ENCODE measurements at places on chromosomes 2 and 18.

DNA sequence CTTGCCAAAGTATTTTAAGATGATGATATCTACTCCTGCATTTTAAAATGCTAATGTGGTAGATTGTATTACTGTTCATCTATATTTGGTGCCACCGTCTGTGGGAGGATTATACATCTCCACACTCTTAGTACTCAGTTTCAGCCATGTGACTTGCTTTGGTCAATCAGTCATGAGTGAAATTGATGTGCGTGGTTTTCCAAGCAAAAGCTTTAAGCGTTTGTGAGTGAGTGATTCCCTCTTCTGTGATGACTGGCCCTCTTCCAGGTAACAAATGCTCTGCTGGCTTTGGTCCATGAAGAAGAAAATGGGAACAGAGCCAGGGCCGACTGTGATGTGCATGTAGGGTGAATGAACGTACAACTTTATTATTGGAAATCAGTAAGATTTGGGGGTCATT lies 330.4 kb downstream of the LPIN1 start:
- DNase-seq = no peak

DNA sequence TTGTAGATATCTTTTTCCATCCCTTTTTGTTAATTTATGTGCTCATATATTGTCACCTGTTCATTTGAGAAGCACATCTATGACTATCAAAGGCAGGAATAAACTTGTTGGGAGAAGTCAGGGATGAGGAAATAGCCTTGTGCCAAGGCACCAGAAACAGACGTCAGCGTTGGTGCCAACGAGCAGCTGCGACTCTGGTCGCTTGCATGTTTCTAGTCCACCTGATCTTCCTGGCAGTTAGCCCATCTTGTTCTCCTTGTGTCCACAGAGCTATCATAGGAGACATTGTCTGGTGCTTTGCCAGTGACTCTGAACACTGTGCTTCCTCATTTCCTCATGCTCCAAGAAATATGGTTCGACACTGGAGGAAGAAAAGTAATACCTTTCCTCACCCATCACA lies 374.4 kb downstream of the PTPRM start:
- no peak for DNase-seq

DNA sequence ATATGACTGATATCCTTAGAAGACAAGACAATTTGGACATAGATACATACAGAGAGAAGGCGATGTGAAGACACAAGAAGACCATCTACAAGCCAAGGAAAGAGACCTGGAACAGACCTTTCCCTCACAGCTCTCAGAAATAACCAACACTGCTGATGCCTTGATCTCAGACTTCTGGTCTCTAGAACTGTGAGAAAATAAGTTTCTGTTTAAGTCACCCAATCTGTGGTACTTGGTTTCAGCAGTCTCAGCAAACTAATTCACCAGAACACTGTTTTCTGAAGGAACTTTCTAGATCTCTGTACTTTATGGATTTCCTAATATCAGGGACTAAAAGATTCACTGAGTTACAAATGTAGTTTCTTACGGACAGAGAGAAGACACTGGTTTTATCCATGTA lies 58.8 kb downstream of the NAB1 start:
- no peak for DNase-seq

GRCh38 chr2:58957188-58957840 lies 716.2 kb upstream of the FANCL start:
- DNase-seq = no peak

DNA sequence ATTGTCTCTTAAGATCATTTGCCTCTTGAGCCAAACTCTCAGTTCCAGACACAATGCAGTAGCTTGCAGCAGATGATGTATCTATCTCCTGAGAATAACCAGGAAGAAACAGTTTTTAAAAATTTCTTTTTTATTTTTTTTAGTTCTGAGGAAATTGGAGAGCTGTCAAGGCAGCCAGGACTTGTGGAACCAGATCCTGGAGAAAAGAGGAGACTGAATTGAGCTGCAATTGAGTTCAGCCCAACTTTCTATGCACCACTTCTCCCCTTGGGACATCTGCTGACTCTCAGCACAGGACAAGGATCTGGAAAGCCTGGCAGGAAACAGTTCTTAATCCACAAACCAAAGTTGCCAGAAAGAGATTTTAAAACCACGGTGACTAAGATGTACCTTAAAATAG lies 13.5 kb upstream of the CSRNP3 start:
- DNase-seq = no peak

GRCh38 chr2:180125245-180125962 lies 118.3 kb upstream of the CWC22 start:
- DNase-seq = peak; percentile 11

DNA sequence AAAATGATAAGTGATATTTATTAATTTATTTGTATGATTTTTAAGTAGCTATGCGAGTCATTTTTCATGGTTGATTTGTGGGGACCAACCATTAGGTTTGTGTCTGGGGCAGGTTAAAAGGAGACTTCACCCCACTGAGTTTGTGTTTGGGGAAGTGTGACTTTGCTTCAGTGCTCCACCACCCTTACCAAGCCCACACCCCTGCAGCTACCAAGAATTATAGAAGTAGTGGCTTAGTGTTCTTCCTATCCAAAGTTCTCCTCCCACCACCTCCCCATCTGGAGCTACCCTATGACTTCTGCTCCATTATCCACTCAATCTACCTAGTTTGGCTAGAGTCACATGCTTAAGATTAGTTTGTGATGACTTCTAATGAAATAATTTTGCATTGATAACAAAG lies 182.1 kb upstream of the ZEB2 start:
- DNase-seq = no peak

- DNase-seq = no peak
Observed at GRCh38 chr2:43081131-43081765, 145.2 kb downstream of the ZFP36L2 start.

DNA sequence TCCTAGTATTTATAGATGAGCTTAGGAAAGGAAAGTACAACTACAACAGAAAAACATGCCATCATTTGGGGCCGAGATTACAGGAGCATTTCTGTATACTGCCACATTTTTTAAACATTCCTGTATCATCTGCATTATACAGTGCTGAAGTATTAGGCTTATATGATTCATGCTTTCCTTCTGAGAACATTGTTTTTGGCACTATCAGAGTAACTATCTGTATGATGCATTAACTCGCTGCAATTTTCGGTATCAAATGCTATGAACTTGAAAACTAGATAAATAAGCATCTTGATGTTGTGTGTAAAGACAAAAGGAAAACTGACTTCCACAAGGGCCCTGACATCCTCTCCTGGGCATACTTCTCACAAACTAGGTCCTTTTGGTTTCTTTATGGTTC lies 102.0 kb downstream of the RIT2 start:
- DNase-seq = no peak

DNA sequence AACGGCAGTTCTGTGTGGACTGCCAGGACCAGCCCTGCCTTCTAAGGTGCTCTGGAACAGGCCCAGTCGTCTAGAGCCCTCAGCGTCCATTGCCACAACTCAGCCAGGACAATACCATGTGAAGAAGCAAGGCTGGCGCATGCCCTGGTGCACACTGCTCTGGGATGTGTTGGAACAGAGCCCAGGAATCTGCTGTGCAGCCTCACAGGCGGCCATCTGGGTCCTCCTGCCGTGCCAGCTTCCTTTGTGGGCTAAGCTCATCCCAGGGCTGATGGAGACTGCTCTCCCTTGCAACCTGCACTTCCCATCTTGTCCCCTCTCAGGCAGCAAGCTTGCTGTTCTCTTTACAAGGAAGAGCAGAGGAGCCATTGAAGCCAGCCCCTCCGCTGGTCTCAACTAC lies 246.4 kb upstream of the PXDN start:
- no peak for DNase-seq

GRCh38 chr2:133817680-133818566 lies 249.7 kb upstream of the NCKAP5 start:
- no peak for DNase-seq

DNA sequence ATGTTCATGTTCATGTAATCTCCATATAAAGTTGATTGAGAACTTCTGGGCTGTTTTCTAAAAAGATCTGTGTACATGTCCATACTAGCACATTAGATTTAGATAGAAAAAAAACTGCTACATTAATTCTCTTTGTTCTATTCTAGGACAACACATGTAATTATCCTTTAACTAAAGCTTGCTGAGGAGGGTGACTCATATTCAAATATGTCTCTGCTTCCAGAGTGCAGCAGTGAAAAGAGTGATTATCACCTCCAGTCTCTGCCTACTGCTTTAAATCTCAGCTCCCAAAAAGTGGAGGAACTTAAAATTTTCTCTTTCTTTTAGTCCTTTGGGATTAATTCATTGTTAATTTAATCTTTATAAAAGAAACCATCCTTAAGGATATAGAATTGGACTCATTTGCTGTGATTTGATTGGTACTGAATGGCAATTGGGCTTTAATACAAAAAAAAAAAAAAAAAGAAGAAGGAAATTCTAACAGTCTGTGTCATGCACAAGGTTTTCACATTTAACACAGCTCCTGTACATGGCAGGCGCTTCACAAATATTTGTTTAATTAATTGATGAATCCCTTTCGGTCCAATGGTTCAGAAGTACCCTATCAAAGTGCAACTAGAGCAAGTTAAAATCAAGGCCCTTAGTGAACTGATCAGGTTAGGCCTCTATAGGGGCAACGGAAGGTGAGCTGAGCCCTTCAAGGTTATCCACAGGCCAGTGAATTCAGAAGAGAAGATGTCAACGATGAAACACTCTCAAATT lies 214.0 kb upstream of the KCNJ3 start:
- DNase-seq = no peak

GRCh38 chr2:237790353-237790752 lies 8.2 kb upstream of the RBM44 start:
- DNase-seq = no peak

- no peak for DNase-seq
Observed at GRCh38 chr2:241615522-241616052, 21.4 kb downstream of the THAP4 start.

DNA sequence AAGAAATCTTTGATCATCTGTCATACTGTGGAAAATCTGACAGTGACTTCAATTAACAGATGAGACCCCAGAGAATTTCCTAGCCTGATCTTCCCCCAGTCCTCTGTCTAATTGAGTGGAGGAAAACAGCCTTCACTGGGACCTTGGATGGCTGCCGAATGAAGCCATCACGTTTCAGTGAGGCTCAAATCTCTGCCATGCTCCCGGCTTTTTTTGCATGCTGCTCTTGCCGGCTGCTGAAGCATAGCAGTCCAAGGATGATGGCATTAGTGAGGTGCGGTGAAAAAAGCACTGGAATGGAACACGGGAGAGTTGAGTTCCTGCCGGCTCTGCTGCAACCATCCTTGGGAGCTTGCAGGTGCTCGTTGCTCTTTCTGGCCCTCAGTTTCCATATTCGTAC lies 430.5 kb downstream of the SLC4A3 start:
- DNase-seq = no peak

DNA sequence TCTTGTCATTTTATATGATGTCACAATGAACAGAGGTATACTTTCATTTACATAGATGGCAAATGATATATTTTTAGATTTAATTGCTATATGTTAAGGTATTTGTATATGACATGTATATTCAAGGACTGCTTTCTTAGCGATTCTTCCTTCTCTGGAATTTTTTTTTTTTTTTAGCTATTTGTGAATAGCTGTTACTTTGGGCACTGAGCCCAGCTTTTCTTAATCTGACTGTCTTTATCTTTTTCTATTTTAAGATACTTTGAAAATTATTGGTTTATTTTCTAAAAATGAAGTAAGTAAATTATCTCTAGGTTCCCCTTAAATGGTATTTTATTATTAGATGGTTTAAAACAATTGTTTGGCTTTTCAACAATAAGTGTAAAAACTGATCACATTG lies 4.0 kb upstream of the GLS start:
- no peak for DNase-seq

DNA sequence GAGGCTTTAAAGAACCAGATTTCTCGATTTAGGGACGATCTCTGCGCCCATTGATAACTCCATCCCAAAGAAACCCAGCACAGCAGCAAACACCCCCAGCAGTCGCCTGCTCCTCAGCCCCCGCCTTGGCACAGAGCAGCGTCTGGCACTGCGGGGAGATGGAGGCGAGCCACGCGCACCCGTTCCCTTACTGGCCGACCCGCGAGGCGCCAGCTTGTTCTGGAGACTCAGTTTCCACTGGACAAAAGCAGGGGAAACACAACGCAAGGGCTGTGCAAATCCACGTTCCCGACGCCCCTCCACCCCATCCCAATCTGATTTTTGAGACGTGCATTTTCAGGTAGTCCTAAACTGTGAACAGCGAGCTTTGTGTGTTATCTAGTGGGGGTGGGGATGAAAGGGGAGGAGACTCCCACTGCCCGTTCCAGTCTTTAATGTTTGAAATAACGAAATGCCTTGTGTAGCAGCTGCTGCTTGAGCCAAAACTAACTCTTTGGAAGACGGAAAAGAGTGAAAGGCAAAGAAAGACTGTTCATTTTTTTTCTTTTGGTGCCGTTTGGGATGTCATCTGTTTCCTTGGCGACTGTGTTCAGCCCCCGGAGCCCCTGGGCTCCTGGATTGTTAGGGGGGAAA lies 143.2 kb downstream of the MEIS1 start:
- DNase-seq = no peak

GRCh38 chr2:228841877-228842276 lies 429.2 kb downstream of the PID1 start:
- DNase-seq = no peak

DNA sequence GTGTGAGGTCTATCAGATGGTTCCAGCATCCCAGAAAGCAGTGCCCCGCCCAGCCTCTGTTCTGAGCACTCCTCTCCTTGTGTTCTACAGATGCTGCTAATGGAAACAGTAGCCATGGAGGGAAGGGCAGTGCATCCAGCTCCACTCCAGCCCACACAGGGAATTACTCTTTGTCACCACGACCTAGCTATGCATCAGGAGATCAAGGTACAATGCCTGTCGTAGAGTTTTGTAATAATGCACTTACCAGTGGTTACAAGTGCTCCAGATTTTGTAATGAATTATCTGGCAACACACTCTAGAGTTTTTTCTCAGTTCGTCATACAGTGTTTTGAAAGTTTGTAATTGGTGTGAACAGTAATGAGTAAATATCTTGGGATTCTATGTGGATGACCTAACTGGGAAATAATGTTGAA lies 161.1 kb downstream of the ESCO1 start:
- no peak for DNase-seq

GRCh38 chr2:200086911-200087310 lies 131.5 kb downstream of the MAIP1 start:
- no peak for DNase-seq

DNA sequence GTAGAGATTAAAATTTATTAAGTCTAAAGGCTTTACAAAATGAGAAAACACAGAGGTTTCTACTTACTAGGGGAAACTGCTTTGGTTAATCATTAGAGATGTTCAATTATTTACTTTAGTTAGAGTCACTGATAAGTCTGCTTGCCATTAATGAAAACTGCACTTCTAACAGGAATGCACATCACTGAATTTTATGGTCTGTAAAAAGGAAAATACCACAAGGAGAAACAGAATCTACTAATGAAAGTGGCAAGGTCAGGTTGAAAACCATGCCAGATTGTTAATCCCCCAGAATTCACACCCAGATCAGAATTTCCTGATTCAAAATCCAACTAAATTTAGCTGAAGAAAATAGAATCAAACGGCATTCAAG lies 90.5 kb upstream of the GRB14 start:
- DNase-seq = no peak

DNA sequence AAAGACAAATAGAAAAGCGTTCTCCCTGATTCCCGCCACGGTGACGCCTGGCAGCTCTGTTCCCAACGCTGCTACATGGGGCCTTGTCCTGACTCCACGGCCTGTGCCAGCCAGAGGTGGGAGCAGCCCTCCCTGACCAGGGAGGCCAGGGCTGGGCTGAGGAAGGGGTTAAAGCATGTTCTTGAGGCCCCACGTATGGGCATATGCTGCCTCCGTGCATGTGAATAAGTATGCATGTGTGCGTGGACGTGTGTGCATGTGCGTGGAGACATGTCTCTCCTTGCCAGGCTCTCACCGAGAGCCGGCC lies 1.6 kb upstream of the SNED1 start:
- no peak for DNase-seq

GRCh38 chr2:120884472-120885290 lies 149.0 kb downstream of the GLI2 start:
- no peak for DNase-seq
